Retinal pigment epithelial cell (primary cell): ENCODE measurements at places on chromosomes 7 and 10.

DNA sequence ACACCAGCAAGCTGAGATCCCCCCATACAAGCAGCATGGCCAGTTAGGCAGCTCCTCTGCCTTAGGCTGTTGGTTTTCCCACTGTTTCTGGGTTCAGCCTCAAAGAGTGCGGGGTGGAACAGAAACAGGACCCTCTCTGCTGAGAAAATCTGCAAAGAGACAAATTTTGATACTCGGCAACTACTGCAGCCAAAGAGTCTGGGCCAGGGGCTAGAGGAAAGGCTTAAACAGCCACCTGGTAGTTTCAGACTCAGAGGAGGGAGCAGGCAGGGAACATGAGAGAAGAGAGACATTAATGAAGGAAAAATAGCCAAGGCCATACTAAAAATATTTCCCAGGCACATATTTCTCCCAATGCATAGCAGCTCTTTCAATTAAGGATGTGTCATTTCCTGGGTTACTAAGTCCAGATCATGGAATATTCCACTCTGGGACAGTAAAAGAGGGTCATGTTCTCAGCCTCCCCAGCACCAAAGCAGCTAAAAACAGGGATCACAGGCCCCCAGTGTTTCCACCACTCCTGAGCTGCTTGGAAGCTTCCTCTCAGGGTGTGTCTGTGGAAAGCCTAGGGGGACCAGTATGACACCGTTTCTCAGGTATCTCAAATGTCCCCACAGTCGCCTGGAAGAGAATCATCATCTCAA lies 29.8 kb downstream of the PDLIM1 start:
- no peak for DNase-seq

DNA sequence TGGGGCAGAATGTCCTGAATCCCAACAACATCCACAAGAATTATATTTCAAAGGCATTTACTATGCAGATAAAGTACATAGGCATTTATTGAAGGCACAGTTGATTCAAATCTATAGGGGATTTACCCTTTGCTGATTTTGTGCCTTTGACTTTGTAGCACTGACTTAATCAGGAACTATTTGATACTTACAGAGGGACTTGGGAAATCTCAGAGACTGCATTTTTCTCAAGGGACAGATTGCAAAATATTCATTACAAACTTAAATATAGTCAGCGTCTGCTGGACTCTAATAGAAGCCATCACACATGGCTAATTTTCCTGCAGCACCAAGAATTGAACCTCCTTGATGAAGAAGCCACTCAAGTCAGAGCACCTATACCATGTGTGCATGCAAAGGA lies 44.9 kb downstream of the FAS start:
- DNase-seq = no peak

- DNase-seq = no peak
Observed at GRCh38 chr7:131554880-131555516, 1.4 kb downstream of the PODXL start.

DNA sequence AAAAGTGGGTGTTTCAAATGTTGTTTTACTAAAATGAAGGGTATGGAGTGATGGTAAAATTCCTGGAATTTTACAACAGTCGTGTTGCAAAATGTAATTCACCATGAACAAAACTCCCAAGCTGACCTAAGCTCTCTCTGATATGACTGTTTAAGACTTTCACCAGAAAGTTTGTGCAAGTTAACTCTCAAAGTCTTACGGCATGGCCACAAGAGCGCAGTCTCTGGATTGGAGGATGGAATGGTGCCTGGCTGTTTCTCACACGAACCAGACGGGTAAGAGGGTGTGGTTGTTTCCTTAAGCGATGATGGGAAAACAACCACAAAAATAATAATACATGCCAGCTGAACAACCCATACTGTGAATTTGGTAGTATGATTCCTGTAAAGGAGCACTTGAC lies 662.5 kb downstream of the KCNMA1 start:
- DNase-seq = no peak

GRCh38 chr7:83301416-83301815 lies 138.7 kb upstream of the PCLO start:
- DNase-seq = no peak

DNA sequence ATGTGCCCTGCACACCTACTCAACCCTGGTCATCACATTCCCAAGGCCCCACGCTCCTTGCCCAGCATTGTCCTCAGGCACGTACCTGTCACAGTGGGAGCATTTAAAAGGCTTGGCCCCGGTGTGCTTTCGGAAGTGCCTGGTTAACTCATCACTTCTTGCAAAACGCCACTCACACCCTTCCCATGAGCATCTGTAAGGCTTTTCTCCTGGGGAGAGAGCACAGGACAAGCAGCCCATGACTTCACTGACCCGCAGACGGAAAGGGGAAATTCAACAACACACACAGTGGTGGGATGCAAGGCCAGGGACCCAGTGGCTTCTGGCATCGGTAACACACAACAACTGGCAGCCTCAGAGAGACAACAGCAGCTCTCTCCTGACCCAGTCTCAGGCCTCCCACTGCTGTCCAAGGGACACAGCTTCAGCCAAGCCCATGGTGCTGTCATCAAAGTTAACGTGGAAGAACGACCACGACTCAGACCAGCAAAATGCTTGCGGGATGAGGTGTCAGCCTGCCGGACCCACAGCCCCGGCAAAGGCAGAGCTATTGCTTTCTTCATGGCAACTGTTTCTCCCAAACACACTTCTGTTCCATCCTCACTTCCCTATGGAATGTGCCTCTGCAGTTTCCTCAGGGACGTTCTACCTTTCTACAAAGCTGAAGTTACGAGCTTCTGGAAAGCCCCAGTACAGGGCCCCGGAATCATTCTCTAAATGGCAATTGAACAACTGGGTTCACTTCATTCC lies 4.8 kb downstream of the KLF6 start:
- no peak for DNase-seq

- no peak for DNase-seq
Observed at GRCh38 chr10:56135828-56136227, 225.2 kb downstream of the ZWINT start.

GRCh38 chr7:132899833-132900232 lies 182.1 kb downstream of the CHCHD3 start:
- DNase-seq = no peak

DNA sequence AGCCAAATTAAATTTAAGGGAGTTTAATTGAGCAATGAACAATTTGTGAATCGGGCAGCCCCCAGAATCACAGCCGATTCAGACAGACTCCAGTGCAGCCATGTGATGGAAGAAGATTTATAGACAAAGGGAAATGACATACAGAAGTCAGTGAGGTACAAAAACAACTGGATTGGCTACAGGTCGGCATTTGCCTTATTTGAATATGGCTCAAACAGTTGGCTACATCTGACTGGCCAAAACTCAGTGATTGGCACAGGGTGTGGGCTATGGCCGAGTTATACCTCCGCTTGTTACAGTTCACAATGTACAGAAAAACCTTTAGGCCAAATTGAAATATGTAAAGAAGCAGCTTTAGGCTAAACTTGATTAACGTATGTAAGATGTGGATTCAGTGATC lies 30.8 kb upstream of the EIF4H start:
- no peak for DNase-seq

GRCh38 chr10:131980761-131981428 lies 828 bp downstream of the BNIP3 start:
- DNase-seq = no peak

DNA sequence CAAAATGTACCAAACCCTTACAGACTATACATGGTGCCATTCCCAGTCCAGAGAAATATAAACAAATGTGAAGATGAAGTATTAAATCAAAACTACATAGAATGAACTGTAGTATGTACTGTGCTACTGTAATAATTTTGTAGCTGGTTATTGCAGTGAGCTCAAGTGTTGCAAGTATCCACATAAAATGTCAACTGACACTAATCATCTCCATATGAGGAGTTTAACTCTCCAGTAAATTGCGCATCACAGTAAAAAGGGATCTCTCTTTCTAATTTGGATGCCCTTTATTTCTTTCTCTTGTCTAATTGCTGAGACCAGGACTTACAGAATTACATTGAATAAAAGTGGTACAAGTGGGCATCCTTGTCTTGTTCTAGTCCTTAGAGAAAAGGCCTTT lies 165.5 kb downstream of the CPED1 start:
- DNase-seq = no peak

- no peak for DNase-seq
Observed at GRCh38 chr7:137527634-137528033, 184.1 kb upstream of the PTN start.

DNA sequence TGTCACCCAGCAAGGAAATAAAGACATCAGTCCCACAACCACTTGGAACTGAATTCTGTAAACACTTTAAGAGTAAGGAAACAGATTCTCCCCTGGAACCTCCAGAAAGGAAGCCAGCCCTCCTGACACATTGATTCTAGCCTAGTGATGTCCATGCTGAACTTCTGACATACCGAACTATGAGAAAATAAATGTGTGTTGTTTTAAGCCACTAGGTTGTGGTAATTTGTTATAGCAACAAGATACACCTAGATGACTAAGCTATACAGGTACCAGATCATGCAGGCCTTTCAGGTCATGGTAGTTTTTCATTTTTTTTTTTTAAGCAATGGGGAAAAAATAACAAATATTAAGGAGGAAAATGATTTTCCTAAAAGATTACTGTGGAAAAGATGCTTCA lies 37.6 kb upstream of the LRRTM3 start:
- no peak for DNase-seq

- no peak for DNase-seq
Observed at GRCh38 chr7:65988084-65988483, 6.1 kb upstream of the GUSB start.

DNA sequence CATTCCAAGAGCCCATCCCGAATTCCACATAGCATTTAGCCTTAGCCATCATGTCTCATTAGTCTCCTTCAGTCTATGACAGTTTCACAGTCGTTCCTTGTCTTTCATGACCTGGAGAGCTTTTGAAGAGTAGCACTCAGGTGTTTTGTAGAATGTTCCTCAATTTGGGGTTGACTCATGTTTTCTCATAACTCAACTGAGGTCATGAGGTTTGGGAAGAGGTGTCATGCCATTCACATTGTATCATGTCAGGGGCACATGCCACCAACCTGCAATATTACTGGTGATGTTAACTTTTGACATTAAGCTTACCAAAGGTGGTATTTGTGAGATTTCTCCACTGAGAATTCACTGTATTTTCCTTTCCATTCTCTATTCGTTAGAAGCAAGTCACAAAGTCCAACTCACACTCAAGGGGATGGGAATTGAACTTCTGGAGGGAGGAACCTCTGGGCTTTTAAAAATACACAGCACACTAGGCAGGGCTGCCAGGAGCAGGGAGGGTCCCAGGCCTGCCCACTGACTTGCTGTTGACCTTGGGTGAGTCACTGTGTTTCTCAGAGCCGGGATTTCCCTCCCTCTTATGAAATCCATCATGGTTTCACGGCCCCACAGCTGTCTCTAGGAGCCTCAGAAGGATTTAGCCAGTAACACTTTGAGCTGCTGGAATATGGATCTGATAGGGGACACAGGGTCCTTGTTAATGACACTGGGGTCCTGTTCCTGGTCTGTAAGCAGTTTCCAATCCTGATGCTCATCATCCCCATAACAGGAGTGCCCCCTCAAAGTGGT lies 74.4 kb upstream of the TCF7L2 start:
- peak; percentile 26 for DNase-seq

DNA sequence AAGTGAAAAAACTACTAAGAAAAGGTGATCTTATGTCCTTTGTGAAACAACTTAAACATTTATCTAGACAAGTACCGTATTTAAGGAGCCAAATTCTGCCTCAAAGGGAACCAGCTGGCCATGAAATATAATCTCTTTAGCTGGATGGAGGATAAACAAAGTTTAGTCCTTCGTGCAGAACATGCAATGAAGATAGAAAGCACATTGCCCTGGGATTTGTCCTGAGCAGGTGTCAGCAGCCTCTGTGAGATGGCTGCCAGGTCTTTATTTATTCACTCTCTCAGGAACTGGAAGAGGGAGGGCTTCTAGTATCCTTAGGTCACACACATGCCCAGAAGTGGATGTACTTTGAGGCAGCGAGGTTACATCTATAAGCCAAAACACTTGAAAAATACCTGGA lies 57.4 kb upstream of the CASD1 start:
- DNase-seq = no peak

GRCh38 chr10:575402-576129 lies 113.9 kb downstream of the DIP2C start:
- DNase-seq = no peak

DNA sequence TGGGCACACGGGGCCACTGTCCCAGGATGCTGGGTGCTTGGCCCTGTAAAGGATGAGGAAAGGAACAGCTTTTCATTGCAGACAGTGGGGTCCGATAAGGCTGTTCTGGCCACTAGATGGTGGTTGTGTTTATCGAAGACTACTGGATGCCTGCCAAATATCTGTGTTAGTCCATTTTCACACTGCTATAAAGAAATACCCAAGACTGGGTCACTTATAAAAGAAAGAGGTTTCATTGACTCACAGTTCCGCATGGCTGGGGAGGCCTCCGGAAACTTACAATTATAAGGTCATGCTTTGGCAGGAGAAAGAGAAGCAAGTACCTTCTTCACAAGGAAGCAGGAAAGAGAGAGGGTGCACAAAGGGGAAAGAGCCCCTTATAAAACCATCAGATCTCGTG lies 32.2 kb upstream of the GARS1 start:
- DNase-seq = no peak

GRCh38 chr10:61682323-61682722 lies 19.6 kb downstream of the CABCOCO1 start:
- no peak for DNase-seq

DNA sequence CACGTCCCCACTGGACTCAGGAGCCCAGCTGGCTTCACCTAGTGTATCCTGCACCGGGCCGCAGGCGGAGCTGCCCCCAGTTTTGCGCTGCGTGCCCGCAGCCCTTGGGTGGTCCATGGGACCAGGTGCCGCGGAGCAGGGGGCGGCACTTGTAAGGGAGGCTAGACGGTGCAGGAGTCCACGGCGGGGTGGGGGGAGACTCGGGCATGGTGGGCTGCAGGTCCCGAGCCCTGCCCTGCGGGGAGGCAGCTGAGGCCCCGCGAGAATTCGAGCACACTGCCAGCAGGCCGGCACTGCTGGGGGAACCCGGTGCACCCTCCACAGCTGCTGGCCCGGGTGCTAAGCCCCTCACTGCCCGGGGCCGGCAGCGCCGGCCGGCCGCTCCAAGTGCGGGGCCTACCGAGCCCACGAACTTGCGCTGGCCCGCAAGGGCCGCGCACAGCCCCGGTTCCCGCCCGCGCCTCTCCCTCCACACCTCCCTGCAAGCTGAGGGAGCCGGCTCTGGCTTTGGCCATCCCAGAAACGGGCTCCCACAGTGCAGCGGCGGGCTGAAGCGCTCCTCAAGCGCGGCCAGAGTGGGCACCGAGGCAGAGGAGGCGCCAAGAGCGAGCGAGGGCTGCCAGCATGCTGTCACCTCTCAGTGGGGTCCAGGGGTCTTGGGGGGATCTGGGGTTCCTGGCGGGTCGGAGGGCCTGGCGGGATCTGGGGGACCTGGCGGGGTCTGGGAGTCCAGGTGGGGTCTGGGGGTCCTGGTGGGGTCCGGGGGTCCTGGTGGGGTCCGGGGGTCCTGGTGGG lies 81.4 kb downstream of the VIPR2 start:
- no peak for DNase-seq

GRCh38 chr7:36949711-36950600 lies 225.7 kb upstream of the AOAH start:
- DNase-seq = no peak

DNA sequence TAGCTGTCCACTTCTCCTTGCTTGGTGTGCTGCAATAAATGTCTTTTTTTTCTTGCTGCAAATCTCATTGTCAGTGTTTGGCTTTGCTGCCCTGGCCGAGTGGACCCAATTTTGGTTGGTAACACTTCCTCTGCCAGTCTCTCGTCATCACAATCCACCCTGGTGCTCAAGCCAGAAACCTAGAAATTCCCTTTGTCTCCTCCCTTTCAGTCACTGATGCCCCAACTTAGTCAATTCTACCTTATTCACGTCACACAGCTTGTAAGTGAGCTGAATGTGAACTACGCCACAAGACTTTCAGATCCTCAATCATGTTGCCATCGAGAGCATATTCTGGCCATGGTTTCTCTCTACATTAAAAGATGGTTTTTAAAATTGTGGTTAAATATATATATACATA lies 13.0 kb upstream of the FRA10AC1 start:
- DNase-seq = no peak
